ENCODE measurements at places on chromosomes 1 and 21. TPM values are rescaled to one million over a fixed set of nuclear protein-coding genes. Genes with fewer than 3 reads are reported as not detected.

PAPPA2 gene
- 0.92 TPM for total RNA-seq

SPATA21 gene
- total RNA-seq, result not detected

NR5A2 gene
- total RNA-seq, result not detected

TRIM45 gene
- total RNA-seq, result 0.89 TPM

ADGRL4 gene
- 0.87 TPM for total RNA-seq

NR1I3 gene
- not detected for total RNA-seq

EFNA1 gene
- total RNA-seq, result 37.1 TPM

ZNF691 gene
- 5.4 TPM for total RNA-seq

CELA3A gene
- total RNA-seq, result 17.2 TPM

ARMH1 gene
- not detected for total RNA-seq

MMEL1 gene
- total RNA-seq, result 4.5 TPM

HAX1 gene
- 54.6 TPM for total RNA-seq
